ENCODE measurements at places on chromosomes 1 and 21. TPM values are rescaled to one million over a fixed set of nuclear protein-coding genes. Genes with fewer than 3 reads are reported as not detected.

Gene LENEP
- not detected for polyA plus RNA-seq

Gene ARF1
- 69.6 TPM for polyA plus RNA-seq

Gene HP1BP3
- 142 TPM for polyA plus RNA-seq

Gene ESRRG
- polyA plus RNA-seq: 10.1 TPM

Gene HENMT1
- polyA plus RNA-seq: 30.2 TPM

Gene AMY1B
- polyA plus RNA-seq: not detected

Measured in Purkinje cell (primary cell).